ENCODE measurements at places on chromosomes 16 and 17. TPM values are rescaled to one million over a fixed set of nuclear protein-coding genes. Genes with fewer than 3 reads are reported as not detected.

Gene KLHL11
- total RNA-seq = 31.0 TPM

Gene USP43
- total RNA-seq = 13.4 TPM

Gene GAS7
- total RNA-seq = 1.7 TPM

Gene TBX21
- total RNA-seq = not detected

Gene MSRB1
- 6.0 TPM for total RNA-seq

Gene CDH3
- 564 TPM for total RNA-seq

Gene TPSAB1
- not detected for total RNA-seq

Gene MT1F
- total RNA-seq = 1.6 TPM

Gene ZSCAN10
- total RNA-seq = not detected

Gene TOM1L1
- 83.7 TPM for total RNA-seq
